ENCODE measurements at places on chromosomes 4 and X. TPM values are rescaled to one million over a fixed set of nuclear protein-coding genes. Genes with fewer than 3 reads are reported as not detected.

DNA sequence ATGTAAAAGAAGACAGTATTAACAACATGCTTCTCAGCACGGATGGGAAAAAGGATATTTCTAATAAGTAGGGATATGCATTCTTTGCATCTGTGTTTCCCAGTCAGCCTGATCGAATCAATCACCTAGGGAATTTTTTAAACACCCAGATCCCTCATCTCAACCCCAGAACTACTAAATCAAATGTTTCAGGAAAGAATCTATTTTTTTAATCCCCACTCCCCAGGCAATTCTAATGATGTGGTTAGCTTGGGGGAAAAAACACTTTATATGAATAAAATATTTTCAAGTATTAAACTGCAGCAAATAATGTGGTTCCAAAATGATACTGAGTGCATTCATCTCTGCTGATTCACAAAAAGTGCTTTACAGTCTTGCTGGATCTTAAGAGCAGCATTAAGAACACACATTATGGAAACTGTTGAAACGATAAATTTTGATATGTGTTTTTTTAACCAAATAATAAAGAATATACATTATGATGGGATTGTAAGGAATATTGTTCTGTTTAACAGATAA lies 68.7 kb upstream of the GUCY1A1 start:
- H3K27me3 ChIP-seq: no peaks in the 10 kb centered on the region
- H3K4me1 ChIP-seq: no peaks in the 10 kb centered on the region
- no peak overlapping the region for H3K4me3 ChIP-seq
- no peak overlapping the region for H3K27ac ChIP-seq

GRCh38 chr4:72207196-72207595 lies 175.4 kb downstream of the NPFFR2 start:
- H3K4me3 ChIP-seq: no peak overlapping the region
- H3K4me1 ChIP-seq: no peaks in the 10 kb centered on the region
- H3K27me3 ChIP-seq: no peaks in the 10 kb centered on the region

DNA sequence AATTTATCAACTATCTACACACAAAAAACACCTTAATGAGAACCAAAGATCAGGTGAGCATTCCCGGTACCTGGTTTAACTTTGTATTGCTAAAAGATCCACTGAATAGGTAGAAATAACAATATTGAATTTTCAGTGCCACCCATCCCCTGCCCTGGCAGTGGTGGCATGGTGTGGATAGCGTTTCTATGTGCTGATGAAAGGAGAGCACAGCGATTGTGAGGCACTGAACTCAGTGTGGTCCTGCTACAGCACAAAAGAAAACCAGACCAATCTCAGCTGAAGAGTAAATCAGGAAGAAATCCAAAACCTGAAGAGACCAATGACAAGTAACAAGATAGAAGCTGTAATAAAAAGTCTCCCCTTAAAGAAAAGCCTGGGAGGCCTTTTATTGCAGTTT lies 984.6 kb upstream of the AGA start:
- DNase-seq: no peak
- H3K36me3 ChIP-seq: no peaks in the 10 kb centered on the region
- H3K27ac ChIP-seq: no peak overlapping the region
- no peaks in the 10 kb centered on the region for H3K27me3 ChIP-seq

GRCh38 chr4:8607603-8608481 lies 15.3 kb downstream of the CPZ start:
- H3K27me3 ChIP-seq: no peaks in the 10 kb centered on the region
- no peak overlapping the region for H3K4me3 ChIP-seq
- H3K27ac ChIP-seq: no peak overlapping the region
- peak; percentile 71 for DNase-seq

GRCh38 chr4:101155368-101155767 lies 192.0 kb downstream of the PPP3CA start:
- H3K27ac ChIP-seq: no peak overlapping the region
- no peak overlapping the region for H3K4me3 ChIP-seq
- DNase-seq: no peak
- H3K36me3 ChIP-seq: no peaks in the 10 kb centered on the region
- peaks cover 27% of the 10 kb centered on the region for H3K4me1 ChIP-seq
- no peaks in the 10 kb centered on the region for H3K27me3 ChIP-seq

- H3K27me3 ChIP-seq: no peaks in the 10 kb centered on the region
- no peaks in the 10 kb centered on the region for H3K4me1 ChIP-seq
- no peak overlapping the region for H3K27ac ChIP-seq
- H3K4me3 ChIP-seq: no peak overlapping the region
- no peak for DNase-seq
- no peaks in the 10 kb centered on the region for H3K36me3 ChIP-seq
These were observed 149.0 kb upstream of the STX18 start for GRCh38 chr4:4690854-4691253.

DNA sequence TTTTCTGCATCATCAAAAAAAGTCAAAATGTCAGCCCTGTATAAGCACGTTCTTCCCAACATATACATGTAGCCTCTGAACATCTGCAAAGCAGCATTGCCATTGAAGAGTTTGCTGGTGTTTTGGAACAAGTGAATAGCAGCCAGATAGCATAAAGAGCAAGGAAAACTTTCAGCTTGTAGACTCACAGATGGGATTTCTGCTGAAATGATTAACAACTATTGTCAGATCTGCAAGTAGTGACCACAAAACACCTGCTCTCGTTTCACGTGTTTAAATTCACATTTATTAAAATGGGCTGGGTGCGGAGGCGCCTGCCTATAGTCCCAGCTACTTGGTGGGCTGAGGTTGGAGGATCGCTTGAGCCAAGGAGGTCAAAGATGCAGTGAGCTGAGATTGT lies 123.7 kb downstream of the SPRY1 start:
- no peaks in the 10 kb centered on the region for H3K4me1 ChIP-seq
- H3K4me3 ChIP-seq: no peak overlapping the region
- H3K27me3 ChIP-seq: no peaks in the 10 kb centered on the region
- H3K36me3 ChIP-seq: no peaks in the 10 kb centered on the region

- no peaks in the 10 kb centered on the region for H3K27me3 ChIP-seq
- no peak overlapping the region for H3K4me3 ChIP-seq
- H3K27ac ChIP-seq: no peak overlapping the region
- no peaks in the 10 kb centered on the region for H3K36me3 ChIP-seq
- no peaks in the 10 kb centered on the region for H3K4me1 ChIP-seq
- no peak for DNase-seq
These were observed 39.8 kb upstream of the TCEAL2 start for GRCh38 chrX:102085706-102086105.

GRCh38 chr4:110071466-110071865 lies 126.9 kb downstream of the ELOVL6 start:
- no peak overlapping the region for H3K4me3 ChIP-seq
- H3K27me3 ChIP-seq: no peaks in the 10 kb centered on the region
- H3K27ac ChIP-seq: no peak overlapping the region
- DNase-seq: peak; percentile 64
- no peaks in the 10 kb centered on the region for H3K36me3 ChIP-seq
- H3K4me1 ChIP-seq: peaks cover 23% of the 10 kb centered on the region

DNA sequence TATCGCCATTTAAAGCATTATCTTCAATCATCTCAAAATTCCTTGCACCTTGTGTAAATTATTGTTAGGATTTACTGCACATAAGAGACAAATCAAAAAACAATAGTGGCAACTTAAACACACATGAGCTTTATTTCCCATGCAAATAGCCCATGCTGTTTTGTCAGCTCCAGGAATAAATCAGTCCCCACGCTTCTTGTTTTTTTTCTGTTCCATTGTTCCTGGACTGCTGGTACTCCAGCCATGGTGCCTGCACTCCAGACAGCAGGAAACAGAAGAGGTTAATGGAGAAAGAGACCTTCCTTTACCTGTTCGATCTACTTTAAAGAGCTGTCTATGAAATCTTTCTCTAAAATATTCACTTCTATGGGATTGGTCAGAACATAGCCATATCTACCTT lies 1515.7 kb upstream of the TENM3 start:
- H3K4me3 ChIP-seq: no peak overlapping the region
- no peak for DNase-seq
- no peaks in the 10 kb centered on the region for H3K4me1 ChIP-seq
- no peak overlapping the region for H3K27ac ChIP-seq

- H3K4me1 ChIP-seq: peaks cover 13% of the 10 kb centered on the region
- peak; percentile 42 for DNase-seq
- H3K36me3 ChIP-seq: peaks cover 5% of the 10 kb centered on the region
- no peaks in the 10 kb centered on the region for H3K27me3 ChIP-seq
- no peak overlapping the region for H3K27ac ChIP-seq
These were observed 32.6 kb downstream of the IL13RA1 start for GRCh38 chrX:118760025-118760424.

DNA sequence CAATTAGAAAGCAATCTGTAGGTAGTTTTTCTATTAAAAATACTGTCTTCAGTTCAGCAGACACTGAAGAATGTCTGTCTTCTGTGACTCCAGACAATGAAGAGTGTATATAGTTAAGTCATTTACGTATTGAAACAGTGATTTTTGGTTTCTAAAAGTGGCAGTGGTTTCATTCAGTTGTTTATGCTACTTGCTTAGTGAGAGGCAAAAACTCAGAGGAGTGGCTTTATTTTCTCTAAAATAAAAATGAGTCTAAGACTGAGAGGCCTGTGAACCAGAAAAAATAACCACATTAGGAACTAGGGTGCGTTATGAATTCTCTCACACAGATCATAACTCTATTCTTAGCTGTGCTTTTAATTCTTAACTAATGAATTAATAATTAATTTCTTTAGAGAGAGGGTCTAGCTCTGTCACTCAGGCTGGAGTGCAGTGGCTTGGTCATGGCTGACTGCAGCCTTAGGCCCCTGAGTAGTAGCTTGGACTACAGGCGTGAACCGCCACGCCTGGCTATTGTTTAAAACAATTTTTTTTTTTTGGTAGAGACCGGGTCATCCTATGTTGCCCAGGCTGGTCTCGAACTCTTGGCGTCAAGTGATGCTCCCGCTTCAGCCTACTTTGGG lies 31.4 kb downstream of the FREM3 start:
- no peaks in the 10 kb centered on the region for H3K36me3 ChIP-seq
- DNase-seq: no peak
- no peaks in the 10 kb centered on the region for H3K27me3 ChIP-seq
- no peak overlapping the region for H3K4me3 ChIP-seq

CFAP299 gene
- total RNA-seq: not detected

FAM236B gene
- total RNA-seq: not detected

CENPVL1 gene
- not detected for total RNA-seq

BEND4 gene
- total RNA-seq: not detected

YTHDC1 gene
- total RNA-seq: 89.3 TPM

PLAC1 gene
- total RNA-seq: not detected

TGIF2LX gene
- total RNA-seq: not detected

PPP2R2C gene
- total RNA-seq: 1.4 TPM

GJB1 gene
- not detected for total RNA-seq
